HT-29 (cell line): ENCODE measurements at places on chromosomes 4 and X. TPM values are rescaled to one million over a fixed set of nuclear protein-coding genes. Genes with fewer than 3 reads are reported as not detected.

- DNase-seq: no peak
Measured at GRCh38 chrX:145727476-145727875, 90.2 kb upstream of the SLITRK2 start.

DNA sequence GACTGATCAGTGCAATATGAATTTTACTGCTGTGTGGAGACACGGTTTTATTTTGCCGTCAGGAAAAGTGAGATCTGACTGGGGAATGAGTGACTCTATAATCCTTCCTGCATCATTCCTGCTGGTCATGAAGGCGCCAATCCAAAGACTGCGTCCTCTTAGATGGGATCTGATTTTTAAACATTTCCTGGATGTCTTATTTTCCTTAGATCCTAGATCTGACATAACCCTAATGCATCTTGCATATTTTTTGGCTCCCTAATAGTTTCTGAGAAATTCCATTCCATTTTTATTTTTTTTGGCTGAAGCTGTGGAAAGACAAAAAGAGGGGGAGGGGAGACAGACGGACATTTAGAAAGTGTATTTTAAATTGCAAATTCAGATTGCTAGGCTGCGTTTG lies 454.9 kb upstream of the FAT1 start:
- no peak for DNase-seq

DNA sequence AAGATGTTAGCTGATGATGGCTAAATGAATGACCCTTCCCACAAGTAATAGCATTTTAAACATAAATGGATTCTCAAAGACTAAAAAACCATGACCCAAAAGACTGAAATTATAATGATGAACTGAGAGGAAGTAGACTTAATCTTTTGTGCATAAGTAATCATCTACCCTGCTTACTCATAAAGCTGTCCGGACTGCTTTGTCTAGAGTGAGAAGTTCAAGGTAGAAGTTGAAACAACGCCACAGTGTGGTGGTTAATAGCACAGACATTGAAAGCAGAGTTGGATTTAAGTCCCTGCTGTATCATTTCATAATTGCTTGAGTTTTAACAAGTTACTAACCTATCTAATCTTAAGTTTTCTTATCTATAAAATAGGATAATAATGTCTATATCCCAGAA lies 346.6 kb downstream of the CENPC start:
- peak; percentile 52 for DNase-seq

SHROOM3 gene
- total RNA-seq: 62.1 and 70.6 TPM in 2 replicates

GRCh38 chrX:1912193-1912592 lies 297.3 kb downstream of the ASMT start:
- no peak for DNase-seq

KLHL5 gene
- total RNA-seq: 0.73 and 0.97 TPM in 2 replicates

PLCXD1 gene
- 58.2 and 68.3 TPM in 2 replicates for total RNA-seq

NIPAL1 gene
- total RNA-seq: 10.3 and 16.5 TPM in 2 replicates

- no peak for DNase-seq
Measured at GRCh38 chr4:138999666-139000065, 15.9 kb upstream of the NOCT start.

LIN54 gene
- 17.4 and 17.5 TPM in 2 replicates for total RNA-seq
